ENCODE measurements at places on chromosomes 13 and 19. TPM values are rescaled to one million over a fixed set of nuclear protein-coding genes. Genes with fewer than 3 reads are reported as not detected.

BORCS8 gene
- 22.0 TPM for total RNA-seq

OR4F17 gene
- not detected for total RNA-seq

GRCh38 chr13:96650301-96650886 lies 343.9 kb downstream of the OXGR1 start:
- DNase-seq, result peak; percentile 36

DNA sequence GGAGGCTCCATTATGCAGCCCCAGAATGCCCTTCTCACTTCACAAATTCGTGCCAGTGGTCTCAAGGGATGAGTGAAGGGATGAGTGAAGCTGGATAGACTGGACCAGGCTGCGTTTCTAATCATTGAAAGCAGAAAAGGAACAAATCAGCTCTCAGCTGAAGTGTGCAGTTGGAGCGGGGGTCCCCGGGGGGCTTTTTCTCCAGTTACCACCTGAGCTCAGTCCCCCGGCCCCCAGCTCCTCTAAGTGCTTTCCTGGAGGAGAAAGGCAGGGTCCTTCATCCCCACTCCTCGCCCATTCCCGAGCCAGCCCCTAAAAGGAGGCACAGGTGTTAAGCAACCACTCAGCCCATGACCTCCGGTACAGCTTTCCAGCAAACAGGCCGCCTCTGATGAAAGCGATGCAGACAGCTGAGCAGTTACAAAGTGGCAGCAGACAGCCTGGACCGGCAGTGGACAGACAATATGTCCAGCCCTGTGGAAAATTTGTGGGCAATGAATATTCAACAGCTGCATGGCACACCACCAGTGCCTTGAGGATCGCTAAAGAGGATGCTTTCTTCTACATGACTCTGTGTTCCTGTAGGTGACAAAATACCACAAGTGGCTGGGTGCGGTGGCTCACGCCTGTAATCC lies 110.7 kb upstream of the UBL3 start:
- no peak for DNase-seq

- no peak for DNase-seq
Observed at GRCh38 chr19:35041548-35042055, at the start of gene HPN. Gene HPN (plus strand): TSS chr19:35041721. CDS start chr19:35042507, 786 bp downstream.

DNA sequence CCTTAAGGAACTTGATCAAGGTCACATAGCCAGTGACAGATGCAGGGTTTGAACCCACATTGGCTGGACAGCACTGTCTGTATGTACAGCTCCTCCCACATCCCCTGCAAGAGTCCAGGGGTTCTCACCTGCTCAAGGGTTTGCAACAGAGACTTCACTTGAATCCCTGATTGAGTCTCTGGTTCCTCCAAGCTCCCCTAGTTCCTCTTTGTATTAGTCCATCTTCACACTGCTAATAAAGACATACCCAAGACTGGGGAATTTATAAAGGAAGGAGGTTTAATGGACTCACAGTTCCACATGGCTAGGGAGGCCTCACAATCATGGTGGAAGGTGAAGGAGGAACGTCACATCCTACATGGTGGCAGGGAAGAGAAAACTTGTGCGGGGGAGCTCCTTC lies 72.8 kb upstream of the CLDN10 start:
- DNase-seq, result no peak

- DNase-seq, result no peak
Observed at GRCh38 chr19:10013834-10014618, 743 bp downstream of the RDH8 start.
